Endothelial cell (in vitro differentiated cells): ENCODE measurements at places on chromosomes 11 and 22.

- no peak for DNase-seq
These were observed 22.2 kb downstream of the SHISA8 start for GRCh38 chr22:41892721-41893120.

GRCh38 chr22:24871611-24872205 lies 65.7 kb downstream of the SGSM1 start:
- DNase-seq, result no peak

- no peak for DNase-seq
These were observed 29.0 kb upstream of the CREB3L1 start for GRCh38 chr11:46248289-46249102.

DNA sequence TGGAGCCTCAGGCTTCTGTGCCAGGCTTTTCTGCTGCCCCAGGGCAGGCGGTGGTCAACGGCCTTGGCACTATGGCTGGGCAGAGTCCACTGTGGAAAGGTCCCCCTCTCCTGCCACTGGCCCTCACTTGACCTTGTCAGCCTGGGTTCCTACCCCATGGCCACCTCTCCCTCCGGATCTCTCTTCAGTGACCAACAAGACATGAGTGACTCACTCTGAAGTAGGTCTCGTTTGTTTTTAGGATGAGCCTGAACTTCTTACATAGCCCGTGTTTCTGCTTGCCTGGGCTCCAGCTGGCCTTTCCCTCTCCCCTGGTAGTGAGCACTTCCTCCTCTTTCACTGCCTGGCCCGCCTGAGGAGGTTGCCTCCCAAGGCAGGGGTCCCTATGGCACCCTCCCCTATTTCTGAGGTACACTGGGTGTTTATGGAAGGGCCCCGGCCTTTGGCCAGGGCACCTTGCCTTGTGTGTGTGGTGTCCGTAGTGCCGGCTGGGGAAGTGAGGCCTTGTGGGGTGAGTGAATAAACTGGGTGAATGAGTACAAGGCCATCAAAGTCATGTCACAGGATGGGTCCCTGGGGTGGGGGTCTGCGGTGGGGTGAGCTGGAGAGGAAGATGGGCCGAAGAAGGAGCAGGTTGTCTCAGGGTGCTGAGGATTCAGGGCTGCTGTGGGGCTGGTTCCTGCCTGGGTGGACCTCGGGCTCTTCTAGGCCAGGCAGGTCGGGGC lies 5.0 kb downstream of the SHANK3 start:
- DNase-seq, result no peak

DNA sequence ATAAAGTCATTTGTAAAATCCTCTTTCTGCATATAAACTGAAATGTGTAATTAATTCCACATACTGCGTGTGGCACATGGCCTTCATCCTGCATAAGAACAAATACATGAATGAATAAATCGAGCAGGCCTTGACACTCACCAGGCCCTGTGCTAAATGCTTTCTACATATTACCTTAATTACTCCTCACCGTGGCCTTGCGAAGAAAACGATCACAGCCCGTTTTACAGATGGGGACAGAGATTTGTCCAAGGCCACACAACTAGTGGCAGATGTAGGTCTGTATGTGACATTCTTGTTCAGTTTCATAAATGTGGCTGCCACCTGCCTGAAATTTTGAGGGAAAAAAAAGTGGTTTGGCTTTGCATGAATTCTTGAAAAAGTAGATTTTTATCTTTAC lies 5.8 kb upstream of the CCND1 start:
- DNase-seq, result no peak

GRCh38 chr11:30488304-30488998 lies 97.7 kb downstream of the MPPED2 start:
- DNase-seq, result no peak

GRCh38 chr11:111520560-111520959 lies 6.0 kb downstream of the HOATZ start:
- DNase-seq, result no peak

GRCh38 chr11:93921695-93922468 lies 71.5 kb upstream of the VSTM5 start:
- DNase-seq, result peak; percentile 64
